Myocyte (in vitro differentiated cells): ENCODE measurements at places on chromosomes 11 and 22.

- DNase-seq: no peak
Measured at GRCh38 chr11:113151521-113151920, 162.9 kb upstream of the TTC12 start.

GRCh38 chr11:65377036-65377435 is 5.4 kb downstream of the SLC25A45 start:
- DNase-seq: no peak

DNA sequence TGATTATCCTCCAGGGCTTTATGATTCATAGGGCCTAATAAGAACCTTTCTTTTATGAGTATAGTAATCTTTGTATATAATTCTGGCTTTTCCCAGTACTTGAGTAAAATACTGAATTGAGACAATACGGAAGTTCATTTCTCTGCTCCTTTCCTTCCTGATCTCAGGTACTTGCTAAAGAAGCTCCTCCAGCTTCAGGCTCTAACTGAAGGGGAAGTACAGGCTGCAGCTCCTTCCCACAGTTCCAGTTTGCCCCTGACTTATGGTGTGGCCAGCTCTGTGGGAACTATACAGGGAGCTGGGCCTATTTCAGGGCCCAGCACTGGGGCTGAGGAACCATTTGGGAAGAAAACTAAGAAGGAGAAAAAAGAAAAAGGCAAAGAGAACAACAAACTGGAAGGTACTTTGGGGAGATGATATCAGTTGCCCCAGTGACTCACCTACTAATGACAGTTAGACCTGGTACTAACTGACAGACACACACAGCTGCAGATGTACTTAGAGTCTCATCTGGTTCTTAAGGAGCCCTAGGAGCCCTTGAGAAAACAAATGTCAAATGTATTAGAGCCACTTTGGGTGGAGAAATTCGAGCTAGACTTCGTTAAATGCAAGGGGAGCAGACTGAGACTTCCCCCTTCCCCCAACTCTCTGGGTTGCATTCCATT is 3.0 kb downstream of the TBRG1 start:
- DNase-seq: peak; percentile 86

GRCh38 chr11:70429428-70429705 is 31.0 kb downstream of the CTTN start:
- DNase-seq: no peak

- DNase-seq: no peak
Measured at GRCh38 chr22:47842119-47842518, 1079.7 kb downstream of the TBC1D22A start.

DNA sequence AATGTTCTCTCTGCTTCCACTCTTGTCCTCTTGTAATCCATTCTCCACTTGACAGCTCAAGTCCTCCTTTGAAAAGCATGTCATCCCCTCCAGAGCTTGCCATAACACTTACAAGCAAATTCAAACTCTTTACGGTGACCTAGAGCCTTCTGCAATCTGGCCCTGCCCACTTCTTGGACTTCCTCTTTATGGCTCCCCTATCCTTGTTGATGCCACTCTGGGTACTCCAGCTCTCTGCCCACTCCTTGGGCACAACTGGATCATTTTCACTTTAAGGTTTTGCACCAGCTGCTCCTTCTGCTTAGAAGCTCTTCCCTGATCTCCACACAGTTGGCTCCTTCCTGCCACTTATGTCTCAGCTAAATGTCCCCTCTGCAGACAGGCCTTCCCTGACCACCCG is 217.9 kb downstream of the DSCAML1 start:
- DNase-seq: no peak

GRCh38 chr11:73818846-73819245 is 31.2 kb downstream of the MRPL48 start:
- DNase-seq: no peak

- no peak for DNase-seq
Measured at GRCh38 chr22:32323513-32324164, 34.0 kb upstream of the RFPL3 start.

- no peak for DNase-seq
Measured at GRCh38 chr11:16239141-16240105, 116.9 kb downstream of the SOX6 start.

- no peak for DNase-seq
Measured at GRCh38 chr11:134252346-134253187, 585 bp downstream of the THYN1 start.

DNA sequence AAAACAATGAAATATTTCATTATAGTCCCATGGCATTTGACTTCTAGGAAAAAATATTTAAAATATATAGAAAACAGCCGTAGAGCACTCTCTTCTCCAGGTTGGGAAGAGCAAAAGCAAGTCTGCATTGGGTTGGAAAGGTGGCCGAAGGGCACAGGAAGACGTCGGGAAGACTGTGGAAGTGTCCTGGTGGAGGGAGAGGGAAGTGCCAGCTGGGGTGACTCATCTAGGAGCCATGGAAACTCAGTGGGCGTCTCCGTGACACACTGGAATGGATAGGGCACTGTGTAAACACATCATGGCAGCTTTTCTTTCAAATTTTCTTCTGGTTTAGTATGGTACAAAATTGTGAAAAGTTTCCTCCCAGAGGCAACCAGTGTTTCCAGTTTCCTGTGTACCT is 12.7 kb downstream of the GTPBP1 start:
- DNase-seq: peak; percentile 88

- no peak for DNase-seq
Measured at GRCh38 chr22:30572840-30573593, 1.4 kb downstream of the GAL3ST1 start.

DNA sequence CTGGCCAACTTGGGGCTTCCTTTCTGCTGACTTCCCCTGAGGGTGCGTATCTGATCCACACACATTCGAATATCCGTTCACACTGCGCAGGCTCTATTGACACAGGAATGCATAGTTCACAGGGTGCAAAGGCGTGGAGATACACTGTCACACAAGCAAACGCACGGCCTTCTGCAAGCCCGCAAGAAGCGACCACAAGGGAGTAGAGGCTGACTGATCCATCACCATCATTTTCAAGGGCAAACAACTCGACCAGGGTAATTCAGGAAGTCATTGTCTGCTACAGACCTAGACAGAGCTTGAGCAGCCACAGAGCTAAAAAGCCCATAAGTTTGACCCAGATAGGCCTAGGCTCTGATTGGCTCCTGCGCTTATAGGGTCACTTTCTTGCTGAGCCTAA is 392.3 kb downstream of the MN1 start:
- no peak for DNase-seq

- DNase-seq: no peak
Measured at GRCh38 chr11:93738647-93739081, 2.6 kb downstream of the TAF1D start.

GRCh38 chr11:57648801-57649735 is 644 bp downstream of the YPEL4 start:
- DNase-seq: peak; percentile 43

- DNase-seq: peak; percentile 39
Measured at GRCh38 chr22:46062971-46063631, 86.1 kb upstream of the WNT7B start.

DNA sequence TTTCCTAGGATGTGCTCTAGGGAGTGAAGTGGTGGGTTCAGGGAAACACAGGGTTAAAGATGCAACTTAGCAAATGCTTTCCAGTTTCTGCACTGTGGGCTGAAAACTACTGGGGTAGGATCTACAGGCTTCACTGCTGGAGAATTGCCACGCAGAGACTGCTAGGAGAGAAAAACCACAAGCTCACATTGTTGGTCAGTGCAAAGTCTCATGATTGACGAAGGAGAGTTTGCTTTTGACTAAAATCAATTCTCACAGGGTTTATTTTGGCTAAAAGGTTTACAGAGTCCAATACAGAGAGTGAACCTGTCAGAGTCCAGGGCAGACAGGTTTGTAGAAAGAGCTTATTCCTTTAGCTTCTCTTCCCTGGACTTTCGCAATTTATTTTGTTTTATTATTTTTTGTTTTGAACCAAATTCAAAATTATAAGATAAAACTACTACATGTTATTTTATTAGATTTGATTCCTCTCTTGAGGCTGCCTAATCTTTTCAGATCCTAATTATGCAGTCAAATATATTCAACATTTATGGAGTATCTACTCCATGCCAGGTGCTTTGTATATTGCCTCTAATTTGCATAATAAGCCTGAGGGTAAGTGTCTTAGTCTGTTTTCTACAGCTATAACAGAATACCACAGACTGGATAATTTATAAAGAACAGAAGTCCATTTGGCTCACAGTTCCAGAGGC is 64.7 kb downstream of the MTNR1B start:
- DNase-seq: peak; percentile 75

DNA sequence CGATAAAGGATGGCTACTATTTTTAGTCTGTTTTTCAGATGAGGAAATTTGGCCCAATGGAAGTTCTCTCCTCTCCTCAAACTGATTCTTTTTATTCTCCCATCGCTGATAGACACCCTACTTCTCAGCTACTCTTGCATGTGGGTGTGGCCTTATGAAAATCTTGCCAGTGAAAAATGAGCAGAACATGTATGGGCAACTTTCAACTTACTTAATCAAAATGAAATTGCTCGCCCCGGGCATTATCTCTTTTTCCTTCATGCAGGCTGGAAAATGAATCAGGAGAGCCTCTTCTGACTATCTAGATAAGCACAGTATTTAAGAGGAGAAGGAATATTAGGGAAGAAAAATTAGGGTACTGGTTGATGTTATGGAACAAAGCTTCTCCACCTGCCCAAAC is 2354.7 kb upstream of the RAG2 start:
- DNase-seq: no peak

- peak; percentile 79 for DNase-seq
Measured at GRCh38 chr22:41833369-41834004, 582 bp downstream of the SREBF2 start.

GRCh38 chr22:48423481-48423911 is 1404.2 kb downstream of the BRD1 start:
- no peak for DNase-seq

- DNase-seq: peak; percentile 98
Measured at GRCh38 chr22:41557401-41558240, 3.2 kb upstream of the CSDC2 start.

DNA sequence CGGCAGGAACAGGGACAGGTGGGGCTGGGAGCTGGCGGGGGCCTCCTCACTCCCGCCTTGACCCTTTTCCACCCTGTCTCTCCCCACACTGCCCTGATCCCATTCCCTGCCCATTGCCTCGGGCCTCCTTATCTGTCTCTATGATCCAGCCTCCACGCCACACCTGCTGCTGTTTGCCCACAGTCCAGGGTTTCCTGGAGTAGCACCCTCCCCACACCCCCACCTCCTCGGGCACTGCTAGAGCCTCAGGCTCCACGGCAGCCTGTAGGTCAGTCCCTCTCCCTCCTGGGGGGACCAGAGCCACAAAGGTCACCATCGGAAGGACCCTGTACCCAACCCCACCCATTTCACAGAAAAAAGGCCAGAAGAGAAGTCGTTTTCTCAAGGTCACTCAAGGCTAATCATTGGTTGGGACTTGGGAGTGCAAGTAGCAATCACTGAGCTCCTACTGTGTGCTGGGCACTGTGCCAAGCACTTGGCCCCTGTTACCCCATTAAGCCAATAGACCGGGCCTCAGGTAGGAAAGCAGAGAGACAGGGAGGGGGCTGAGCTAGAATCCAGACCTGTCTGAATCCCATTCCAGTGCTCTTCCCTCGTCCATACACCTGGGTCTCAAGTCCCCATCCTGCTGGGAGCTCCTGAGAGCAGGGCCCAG is 71.8 kb downstream of the PDE2A start:
- DNase-seq: peak; percentile 35

DNA sequence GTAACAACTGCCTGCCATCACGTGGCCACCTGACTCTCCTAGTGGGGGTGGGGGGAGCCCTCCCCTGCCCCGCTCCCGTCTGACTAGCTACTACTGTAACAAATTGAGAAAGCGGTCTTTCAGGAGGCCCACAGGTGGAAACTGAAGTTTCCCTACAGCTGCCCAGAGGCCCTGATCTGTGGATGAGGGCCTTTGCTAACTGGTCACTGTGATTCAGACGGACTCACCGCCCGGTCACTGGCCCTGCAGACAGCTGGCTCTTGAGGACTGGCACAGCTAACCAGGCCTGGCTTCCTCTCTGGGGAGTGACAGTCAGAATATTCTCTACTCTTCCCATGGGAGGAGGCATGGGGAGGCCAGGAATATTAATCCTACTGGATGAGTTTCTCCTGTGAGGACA is 116.8 kb downstream of the ARHGAP8 start:
- DNase-seq: peak; percentile 81

DNA sequence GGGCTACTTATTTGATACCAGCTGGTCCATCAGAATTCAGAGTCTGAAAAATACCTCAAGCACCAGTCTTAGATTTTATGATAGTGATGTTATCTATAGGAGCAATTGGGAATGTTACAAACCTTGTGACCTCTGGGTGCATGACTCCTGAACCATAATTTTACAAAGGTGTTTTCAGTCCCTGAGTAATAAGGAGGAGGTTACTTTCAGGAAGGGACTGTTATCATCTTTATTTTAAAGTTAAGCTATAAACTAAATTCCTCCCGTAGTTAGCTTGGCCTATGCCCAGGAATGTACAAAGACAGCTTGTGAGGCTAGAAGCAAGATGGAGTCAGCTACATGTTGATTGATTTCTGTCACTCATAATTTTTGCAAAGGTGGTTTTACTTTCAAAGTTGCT is 101.9 kb downstream of the UVRAG start:
- no peak for DNase-seq

DNA sequence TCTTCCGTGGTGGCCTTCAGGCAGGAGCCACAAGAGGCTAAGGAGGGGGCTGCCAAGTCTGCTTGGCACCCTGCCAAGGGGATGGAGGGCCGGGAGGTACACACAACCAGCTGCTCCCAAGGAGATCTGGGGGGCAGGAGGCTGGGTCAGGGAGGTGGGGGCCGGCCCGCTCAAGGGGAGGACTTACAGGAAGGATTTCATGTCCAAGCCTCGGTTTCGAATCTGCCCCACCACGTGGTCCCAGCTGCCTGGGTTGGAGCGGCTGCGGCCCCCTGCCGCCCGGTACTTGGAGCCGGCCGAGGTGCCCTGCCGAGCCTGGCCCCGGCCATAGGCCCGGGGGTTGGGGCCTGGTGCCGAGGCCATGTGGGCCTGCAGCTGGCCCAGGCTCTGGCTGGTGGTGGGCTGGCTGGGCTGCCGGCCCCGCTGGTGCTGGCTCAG is 33.5 kb downstream of the LRRC10B start:
- no peak for DNase-seq

GRCh38 chr11:18791969-18792628 is 501 bp upstream of the PTPN5 start:
- DNase-seq: no peak

DNA sequence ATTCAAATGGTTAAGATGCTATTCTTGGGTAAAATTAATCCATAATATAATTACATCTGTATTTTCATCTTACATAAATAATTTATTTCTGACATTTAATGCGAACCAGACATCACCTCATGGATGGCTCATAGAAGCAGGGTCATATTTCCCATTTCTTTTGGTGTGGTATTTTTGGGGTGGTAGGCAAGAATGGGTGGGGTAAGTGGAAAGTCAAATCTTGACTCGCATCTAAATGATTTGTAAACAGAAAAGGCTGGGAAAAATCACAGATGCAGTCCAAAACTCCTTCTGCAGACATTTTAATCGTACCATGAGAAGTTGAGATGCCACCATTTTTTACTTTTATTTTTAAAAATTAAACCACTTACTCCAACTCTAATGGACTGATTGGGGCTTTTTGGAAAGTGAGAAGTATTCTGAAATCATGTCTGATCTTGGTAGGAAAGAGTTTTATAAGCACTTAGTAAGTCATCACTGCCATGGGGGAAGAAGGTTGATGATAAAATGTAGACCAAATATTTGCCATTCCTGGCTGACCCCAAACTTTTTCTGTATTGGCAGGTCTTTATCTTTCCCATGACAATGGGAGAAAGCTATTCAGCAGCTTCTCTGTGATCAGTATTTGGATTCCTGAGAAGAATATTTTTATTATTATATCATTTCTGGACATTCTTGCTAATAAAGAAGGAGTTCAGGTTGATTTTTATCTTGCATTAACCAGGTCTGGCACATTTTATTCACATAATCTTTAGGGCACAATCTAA is 47.2 kb upstream of the BLID start:
- DNase-seq: no peak

- no peak for DNase-seq
Measured at GRCh38 chr22:25903294-25903693, 161.3 kb downstream of the MYO18B start.
